Right kidney (tissue), 9 donors: ENCODE measurements at places on chromosomes 4 and X.

DNA sequence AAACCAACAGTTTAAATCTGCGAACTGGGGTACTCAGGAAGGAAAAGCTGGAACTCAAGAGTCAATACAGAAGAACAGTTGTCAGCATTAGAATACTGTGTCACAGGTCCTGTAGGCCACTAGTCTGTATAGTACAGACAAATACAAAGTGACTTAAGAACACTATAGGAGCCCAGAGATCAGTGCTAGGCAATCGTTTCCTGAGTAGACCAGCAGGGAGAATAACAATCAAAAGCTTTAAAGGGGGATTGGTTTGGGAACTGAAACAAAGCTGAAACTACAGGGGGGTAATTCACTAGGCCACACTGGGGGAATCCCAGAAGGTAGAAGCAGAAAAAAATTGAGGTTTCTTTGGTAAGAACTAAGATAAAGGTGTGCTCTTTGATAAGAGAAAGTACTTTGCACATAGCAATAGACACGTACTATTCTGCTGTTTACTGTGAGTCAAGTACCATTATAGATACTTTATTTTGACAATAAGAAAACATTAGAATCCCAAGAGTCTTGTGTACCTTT lies 339.7 kb downstream of the PCDH19 start:
- DNase-seq = no peak

GRCh38 chr4:86393749-86394148 lies 33.9 kb upstream of the MAPK10 start:
- no peak for DNase-seq

- DNase-seq = no peak
Measured at GRCh38 chrX:107199491-107199890, 6.7 kb downstream of the NUP62CL start.

DNA sequence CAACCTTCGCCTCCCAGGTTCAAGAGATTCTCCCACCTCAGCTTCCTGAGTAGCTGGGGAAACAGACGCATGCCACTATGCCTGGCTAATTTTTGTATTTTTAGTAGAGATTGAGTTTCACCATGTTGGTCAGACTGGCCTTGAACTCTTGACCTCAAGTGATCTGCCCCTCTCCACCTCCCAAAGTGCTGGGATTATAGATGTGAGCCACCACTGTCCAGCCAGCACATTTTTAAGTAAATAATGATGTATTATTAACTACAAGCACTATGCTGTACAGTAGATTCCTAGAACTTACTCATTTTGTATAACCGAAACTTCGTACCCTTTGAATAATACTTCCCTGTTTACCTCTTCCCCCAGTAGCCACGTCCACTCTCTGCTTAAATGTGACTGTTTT lies 96.0 kb upstream of the GABRG1 start:
- no peak for DNase-seq

DNA sequence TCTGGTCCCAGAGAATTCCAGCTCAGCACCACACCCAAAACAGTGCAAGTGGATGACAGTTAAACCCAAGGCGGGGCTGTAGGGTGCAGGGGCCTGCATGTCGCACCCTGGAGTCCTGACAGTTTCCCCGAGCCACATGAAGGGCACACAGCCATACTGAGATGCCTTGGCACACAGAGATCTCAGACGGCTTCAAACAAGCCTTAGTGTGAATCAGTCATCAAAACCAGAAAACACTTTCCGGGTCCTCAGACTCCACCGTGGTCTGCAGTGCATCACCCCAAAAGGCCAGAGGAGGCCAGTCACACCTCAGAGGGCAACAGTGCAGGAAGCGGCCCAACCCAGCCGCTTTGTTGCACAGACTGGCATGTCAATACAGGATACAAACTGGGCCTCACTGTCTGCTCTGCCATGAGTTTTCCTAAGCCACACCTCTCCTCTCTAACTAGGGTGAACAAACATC lies 64.6 kb upstream of the ENPP6 start:
- DNase-seq = no peak

DNA sequence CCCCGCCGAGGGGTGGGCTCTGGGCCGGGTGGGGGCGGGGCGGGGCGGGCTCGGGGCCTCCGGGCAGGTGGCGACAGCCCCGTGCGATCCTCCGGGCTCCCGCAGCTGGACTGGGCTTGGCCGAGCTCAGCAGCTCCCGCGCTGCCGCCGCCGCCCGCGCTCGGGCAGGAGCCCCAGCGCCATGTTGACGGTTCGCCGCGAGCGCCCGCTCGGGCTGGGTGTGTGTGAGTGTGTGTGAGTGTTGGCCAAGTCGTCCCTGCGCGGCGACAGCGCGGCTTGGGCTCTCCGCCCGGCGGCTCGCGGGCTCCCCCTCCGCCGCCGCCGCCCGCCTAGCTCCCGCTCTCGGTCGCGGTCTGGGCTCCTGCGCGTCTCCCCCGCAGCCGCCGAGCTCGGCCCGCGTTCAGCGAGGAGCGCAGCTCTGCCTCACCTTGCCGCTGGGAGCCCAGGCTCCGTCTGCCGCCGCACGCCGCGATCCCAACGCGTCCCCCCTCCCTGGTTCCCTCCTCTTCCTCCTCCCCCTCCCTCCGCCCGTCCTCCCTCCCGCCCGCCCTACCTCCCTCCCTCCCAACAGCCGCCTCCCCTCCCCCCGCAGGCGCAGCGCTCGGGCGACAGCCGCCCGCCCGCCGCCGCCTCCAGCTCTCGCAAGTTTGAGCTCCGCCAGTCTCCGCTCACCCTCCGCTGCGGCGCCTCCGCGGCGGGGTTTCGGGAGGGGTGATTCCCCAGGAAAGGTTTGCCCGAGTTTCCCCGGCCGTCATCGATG lies at the start of gene BCOR:
Gene BCOR (minus strand): TSS at position 455 of the 760 bp plus-strand sequence. CDS start 20,029 bp downstream, outside the sequence.
- peak; percentile 83 for DNase-seq

DNA sequence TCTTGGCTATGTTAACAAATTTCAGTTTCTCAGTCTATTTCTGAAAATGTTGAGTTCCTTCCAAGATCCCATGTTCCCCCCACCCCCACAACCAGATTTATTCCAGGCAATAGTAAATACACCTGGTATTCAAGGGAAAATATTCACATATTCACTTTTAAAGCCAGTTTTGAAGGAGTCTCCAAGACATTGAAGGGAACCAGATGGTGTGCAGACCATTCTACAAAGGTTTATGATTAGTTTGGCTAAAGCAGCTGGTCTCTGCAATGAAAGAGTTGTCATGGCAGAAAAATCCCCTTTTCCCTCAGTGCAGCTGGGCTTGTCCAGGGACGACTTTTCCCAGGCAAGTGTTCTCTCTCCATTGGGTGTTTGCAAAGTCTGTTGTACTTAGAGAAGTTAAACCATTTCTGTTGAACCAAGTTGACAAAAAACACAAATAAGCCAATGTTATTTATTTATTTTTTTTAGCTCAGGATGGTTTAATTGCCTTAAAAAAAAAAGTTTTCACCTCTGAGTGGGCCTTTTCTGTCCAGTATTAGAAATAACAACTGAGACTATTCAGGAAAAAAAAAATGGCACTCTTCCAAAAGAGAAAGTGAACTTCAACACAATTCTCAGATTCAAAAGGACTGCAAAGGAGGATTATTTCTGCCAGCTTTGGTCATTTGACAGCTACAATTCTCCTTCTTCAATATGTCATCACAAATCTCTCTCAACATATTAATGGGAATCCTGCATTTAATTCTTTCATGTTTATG lies 410.6 kb downstream of the IL1RAPL1 start:
- DNase-seq = peak; percentile 2

DNA sequence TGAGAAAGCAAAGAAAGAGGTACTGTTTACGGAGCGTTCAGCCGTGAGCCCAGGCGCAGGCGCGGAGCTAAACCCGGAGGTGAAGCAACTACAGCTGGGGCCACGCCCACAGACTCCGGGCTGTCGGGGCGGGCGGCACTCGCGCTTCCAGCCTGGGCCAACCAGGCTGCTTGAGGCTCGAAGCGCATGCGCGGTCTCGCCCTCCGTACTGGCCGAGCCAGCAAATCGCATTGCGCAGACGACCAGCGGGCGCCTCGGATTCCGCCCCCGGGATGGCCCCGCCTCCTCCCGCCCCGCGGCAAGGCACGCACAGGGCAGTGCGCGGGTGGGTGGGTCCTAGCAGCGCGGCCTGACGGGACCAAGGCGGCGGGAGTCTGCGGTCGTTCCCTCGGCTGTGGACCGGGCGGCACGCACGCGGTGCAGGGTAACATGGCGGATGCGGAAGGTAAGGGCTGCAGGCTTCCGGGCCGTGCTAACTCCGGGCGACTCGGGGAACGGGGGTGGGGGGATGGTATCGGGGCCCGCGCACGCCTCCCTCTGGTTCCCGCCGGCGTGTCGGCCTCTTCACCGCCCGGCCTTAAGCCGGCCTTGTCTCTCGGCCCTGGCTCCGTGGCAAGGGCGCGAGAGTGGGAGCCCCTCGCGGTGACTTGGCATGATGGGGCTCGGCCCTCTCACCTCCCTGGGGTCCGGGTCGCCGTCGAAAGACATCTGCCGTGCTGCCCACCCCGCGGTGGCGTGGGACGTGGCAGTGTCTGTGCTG lies at the start of gene DKC1:
Gene DKC1 (plus strand): TSS at position 328 of the 760 bp plus-strand sequence. CDS start 102 bp downstream, at position 430.
- peak; percentile 81 for DNase-seq

DNA sequence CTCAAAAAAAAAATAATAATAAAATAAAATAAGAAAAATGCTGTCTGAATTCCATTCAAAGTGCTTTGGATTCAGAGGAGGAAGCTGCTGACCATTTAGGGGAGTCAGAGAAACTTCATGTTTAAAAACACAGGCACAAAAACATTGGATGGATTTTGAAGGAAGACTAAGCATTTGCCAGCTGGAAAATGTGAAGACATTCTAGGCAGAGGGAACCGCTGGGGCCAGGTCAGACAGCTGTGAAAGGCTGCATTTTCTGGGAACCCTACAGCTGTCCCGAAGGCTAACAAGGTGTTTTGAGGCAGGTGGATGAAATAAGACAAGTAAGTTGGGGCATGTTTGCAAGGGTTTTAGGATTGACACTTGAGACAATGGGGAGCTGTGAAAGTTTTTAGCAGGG lies 38.6 kb downstream of the ING2 start:
- no peak for DNase-seq

GRCh38 chrX:115561605-115562479 lies 868 bp downstream of the PLS3 start:
- peak; percentile 73 for DNase-seq

DNA sequence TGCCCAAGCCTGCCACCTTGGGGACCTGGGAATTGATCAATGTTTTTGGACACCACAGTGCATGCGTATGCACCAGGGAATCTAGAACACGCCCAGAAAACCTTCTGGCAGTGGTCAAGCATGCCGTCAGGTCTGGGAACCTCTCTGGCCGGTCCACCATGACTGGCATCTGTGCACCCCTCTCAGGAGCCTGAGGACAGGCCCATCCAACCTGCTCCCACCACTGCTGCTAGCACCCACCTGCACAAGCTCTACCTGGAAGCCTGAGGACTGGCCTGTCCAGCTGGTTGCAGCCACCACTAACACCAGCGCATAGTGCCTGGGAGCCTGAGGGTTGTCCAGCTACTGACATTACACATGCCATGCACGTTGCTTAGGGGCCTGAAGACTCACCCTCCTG lies 162.1 kb upstream of the GALNTL6 start:
- no peak for DNase-seq

- no peak for DNase-seq
Measured at GRCh38 chr4:156437666-156438065, 484.0 kb upstream of the CTSO start.

DNA sequence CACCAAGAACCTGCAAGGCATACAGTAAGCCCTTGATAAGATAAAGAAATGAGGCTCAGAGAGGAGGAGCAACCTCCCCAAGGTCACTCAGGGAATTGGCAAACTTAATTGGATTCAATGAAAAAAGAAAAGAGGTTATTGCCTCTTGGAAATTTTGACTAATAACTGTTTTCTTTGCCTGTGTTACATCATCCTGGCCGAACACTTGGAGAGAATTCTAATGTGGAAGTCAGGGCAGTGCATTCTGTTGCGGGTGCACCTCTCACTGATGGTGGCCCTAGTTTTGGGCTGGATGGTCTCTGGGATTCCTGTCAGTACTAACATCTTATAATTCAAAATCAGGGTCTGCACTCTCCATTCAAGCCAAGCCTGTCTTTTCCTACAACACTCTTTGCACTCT lies 186.2 kb upstream of the BCOR start:
- DNase-seq = no peak
